ENCODE measurements at places on chromosomes 4 and X.
A peak's percentile ranks its signal among the peaks of the same experiment; 100 is the strongest.

DNA sequence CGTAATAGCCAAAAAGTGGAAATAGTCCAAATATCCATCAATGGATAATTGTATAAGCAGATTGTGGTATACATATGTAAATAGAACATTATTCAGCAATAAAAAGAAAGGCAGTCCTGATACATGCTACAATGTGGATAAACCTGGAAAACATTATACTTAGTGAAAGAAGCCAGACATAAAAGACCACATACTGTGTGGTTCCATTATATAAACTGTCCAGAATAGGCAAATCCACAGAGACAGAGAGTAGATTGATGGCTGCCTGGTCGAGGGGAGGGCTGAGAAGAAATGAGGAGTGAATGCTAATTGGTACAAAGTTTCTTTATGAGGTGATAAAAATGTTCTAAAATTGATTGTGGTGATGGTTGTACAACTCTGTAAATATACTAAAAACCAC lies 397.4 kb upstream of the RPS6KA3 start:
- no peak overlapping the region for H3K27ac ChIP-seq
- H3K4me3 ChIP-seq: no peak overlapping the region
- H3K36me3 ChIP-seq: no peaks in the 10 kb centered on the region
- H3K27me3 ChIP-seq: no peaks in the 10 kb centered on the region

- no peak overlapping the region for H3K4me3 ChIP-seq
- no peaks in the 10 kb centered on the region for H3K27me3 ChIP-seq
- peaks cover 7% of the 10 kb centered on the region for H3K4me1 ChIP-seq
- H3K27ac ChIP-seq: no peak overlapping the region
- DNase-seq: no peak
- no peaks in the 10 kb centered on the region for H3K36me3 ChIP-seq
These were observed 895 bp upstream of the OPN1LW start for GRCh38 chrX:154142950-154143745.

DNA sequence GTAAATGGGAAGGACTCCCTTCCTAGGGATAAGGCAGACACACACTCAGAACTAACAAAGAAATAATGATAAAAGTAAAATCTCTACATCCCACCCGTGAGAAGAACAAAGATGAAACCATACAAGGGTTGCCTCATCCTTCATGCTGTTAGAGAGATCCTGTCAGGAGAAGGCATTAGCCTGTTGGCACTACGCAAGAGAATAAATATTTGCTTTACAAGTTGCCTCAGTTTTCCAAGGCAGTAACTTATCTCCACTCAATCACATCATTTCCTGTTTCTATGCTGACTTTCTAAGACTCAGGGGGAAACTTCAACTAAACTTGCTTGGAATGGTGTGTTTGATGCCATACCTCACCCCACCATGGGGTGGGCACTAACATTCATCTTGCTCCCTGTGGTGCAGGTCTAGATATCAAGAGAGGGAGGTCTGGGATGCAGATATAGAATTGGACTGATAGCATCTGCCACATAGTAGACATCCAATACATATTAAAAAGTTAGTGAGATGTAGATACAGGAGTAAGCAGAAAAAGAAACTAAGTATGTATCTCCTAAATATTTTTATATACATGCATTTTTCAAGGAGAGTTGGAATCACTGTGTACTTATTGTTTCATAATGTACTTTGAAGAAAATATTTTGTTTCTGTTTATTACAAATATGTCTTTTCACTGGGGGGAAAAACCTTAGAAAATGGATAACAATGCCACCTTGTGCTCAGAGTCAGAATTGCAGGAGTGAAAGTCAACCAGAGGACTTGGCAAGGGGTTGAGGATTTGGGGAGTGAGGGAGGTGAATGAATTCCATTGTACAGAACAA lies 57.2 kb upstream of the BEX4 start:
- H3K4me1 ChIP-seq: no peaks in the 10 kb centered on the region
- no peaks in the 10 kb centered on the region for H3K27me3 ChIP-seq
- DNase-seq: no peak
- H3K4me3 ChIP-seq: no peak overlapping the region
- no peaks in the 10 kb centered on the region for H3K36me3 ChIP-seq

GRCh38 chrX:101442085-101442484 lies 34.1 kb downstream of the HNRNPH2 start:
- H3K27me3 ChIP-seq: no peaks in the 10 kb centered on the region
- H3K27ac ChIP-seq: no peak overlapping the region

GRCh38 chr4:16741287-16741686 lies 157.2 kb downstream of the LDB2 start:
- H3K27me3 ChIP-seq: no peaks in the 10 kb centered on the region
- no peaks in the 10 kb centered on the region for H3K4me1 ChIP-seq

- no peaks in the 10 kb centered on the region for H3K27me3 ChIP-seq
- no peak for DNase-seq
- H3K36me3 ChIP-seq: no peaks in the 10 kb centered on the region
- H3K4me1 ChIP-seq: no peaks in the 10 kb centered on the region
- H3K27ac ChIP-seq: no peak overlapping the region
These were observed 6.8 kb upstream of the ANOS1 start for GRCh38 chrX:8738588-8739189.

DNA sequence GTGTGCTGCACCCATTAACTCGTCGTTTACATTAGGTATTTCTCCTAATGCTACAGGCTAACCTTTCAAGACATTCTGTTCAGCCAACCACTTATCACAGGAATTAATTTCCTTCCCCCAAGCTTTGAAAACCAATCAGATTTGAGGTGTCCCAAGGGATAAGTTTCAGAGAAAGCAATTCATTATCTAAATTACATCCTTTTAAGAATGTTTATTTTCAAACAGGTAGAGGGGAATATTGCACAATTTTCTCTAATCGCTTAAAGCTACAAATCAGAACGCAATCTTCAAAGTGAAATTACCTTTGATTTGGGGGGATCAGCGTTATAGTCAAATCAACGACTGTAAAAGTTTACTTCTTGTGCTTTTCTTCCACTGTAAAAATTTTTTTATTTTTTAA lies 1.6 kb downstream of the CLOCK start:
- DNase-seq: no peak
- H3K36me3 ChIP-seq: no peaks in the 10 kb centered on the region
- peak overlapping the region; percentile 68 for H3K4me3 ChIP-seq

DNA sequence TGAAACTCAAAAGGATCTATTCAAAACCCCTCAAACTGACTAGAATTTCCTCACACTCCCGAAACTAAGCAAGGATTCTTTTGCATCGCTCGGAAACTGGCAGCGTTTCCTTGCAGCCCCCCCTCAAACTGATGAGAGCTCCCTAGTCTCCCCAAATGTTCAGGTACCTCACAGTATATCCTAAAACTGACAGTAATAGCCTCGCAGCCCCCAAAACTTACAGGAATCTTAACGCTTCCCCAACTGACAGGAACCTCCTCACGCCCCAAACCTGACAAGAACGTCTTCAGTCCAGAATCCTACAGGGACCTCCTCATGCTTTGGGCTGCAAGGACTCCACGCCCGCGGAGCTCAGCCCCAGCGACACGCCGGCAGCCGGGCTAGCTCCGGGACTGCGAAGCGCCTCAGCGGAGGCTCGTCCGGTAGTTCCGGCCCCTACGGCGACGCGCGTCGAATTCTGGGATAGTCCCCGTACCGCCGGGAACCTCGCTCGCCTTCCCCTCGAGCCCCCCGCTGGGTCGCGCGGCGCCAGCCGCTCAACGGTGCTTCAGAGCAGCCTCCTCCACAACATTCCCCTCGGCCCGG lies 640 bp downstream of the PHF8 start:
- peak overlapping the region; percentile 69 for H3K4me3 ChIP-seq
- peaks cover 9% of the 10 kb centered on the region for H3K4me1 ChIP-seq
- peak overlapping the region; percentile 90 for H3K27ac ChIP-seq
- DNase-seq: peak; percentile 50

GRCh38 chr4:151809716-151810115 lies 48.9 kb upstream of the GATB start:
- no peak overlapping the region for H3K4me3 ChIP-seq
- no peaks in the 10 kb centered on the region for H3K27me3 ChIP-seq
- no peaks in the 10 kb centered on the region for H3K4me1 ChIP-seq
- no peak for DNase-seq

Measured in CD4-positive, alpha-beta memory T cell (primary cell).